H7 (cell line): ENCODE measurements at places on chromosomes 1 and 21.

GRCh38 chr1:24913616-24914225, 16.4 kb downstream of the RUNX3 start:
- DNase-seq = no peak

DNA sequence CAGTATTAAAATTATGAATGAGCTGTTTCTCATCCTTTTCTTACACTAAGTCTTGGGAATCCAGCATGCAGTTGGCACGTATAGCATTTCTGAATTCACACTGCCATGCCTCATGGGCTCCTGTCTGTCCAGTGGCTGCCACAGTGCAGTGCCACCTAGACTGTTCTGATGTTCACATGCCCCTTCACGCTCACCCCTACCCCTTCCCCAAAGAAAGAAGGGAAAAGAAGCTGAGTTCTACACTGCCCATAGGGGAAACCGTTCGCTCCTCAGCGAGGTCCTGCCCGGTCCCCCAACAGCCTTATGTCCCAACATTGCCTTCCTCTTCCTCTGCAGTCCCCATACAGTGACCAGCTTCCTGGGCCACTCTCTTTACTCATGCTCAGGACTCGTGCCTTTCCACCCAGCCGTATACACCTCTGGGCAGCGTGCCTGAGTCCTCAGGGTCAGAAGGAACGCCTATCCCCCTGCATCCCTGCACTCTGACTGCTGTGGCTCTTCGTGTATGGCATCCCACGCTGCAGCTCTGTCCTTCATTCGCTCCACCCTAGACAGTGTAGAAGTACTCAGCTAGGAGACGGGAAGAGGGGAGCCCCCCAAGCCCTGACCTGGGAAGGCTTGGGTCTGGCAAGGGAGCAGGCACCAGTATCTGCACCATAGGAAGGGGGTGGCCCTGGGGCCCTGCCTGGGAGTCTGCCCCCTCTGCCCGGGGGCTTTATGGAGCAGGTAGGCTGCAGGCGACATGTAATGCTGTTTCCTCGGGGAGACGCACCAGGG, 24.1 kb upstream of the ARF1 start:
- peak; percentile 19 for DNase-seq

DNA sequence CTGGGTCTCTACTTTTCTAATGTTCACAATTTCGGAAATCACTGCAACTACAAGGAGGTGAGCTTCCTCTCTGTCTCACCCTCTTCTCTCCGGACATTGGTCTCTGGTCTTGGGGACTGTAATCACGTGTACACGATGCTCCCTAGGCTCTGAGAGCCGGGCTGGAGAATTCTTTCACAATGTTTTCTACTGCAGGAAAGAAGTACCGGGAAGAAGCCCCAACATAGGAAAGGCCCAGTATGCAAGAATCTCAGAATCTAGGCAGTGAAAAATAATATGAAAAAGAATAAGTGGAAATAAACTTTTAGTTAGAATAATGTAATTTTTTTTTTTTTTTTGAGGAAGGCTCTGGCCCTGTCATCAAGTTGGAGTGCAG, 13.5 kb upstream of the HJV start:
- DNase-seq = peak; percentile 57

DNA sequence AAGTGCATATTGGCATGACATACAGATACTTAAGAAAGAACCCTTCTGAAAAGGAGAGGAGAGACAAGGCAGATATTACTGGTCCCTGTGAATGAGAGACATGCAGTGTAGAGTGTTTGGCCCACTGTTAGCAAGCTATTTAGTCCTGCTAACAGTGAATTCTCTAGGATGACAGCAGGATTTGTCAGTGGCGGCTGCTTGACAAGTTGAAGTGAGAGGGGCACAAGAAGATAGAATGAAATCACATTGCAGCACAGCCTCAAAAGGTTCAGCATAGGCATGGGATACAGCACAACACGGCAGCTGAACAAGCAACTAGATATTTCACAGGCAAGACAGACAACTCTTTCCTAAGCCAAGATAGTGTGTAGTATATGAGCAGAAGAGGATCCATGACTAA, 407.9 kb downstream of the PLA2G4A start:
- no peak for DNase-seq

- no peak for DNase-seq
These were observed 79.6 kb upstream of the GCLM start for GRCh38 chr1:93988634-93989350.

DNA sequence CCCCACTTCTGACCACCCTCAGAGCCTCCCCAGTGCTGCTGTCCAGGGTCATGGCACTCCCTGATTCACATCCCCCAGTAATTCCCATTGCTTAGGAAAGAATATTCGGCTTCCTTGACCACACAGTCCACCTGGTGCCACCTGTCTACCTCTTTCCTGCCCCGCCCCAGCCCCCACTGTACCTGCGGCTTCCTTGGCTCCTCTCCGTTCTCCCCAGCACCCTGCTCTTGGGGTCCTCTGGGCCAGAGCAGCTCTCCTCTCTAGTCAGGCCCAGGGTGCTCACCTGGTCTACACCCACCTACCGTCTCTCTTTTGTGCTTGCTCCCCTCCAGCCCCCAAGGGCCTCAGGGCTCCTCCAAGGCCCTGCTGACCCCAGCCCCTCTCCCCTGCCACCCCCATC, 142.6 kb downstream of the PEX14 start:
- DNase-seq = no peak

- peak; percentile 51 for DNase-seq
These were observed 66.3 kb upstream of the DIRAS3 start for GRCh38 chr1:68116643-68117235.

DNA sequence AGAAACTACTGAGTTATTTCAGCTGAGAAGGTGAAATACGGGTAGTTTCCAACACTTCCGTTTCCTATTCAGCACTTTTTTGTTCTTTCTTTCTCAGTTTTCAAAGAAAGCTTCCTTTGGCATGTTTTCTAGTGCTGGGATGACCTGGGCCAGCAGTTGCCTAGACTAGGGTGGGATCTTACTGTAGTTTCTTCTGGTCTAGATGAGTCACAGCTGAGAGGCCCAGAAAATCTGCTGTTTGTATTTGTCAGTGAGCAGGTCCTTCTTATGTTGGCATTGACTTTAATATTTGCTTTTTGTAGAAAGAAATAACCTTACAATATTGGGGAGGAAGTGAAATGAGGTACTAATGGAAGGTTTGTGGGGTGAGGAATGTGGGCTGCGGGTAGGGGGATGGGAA, 22.2 kb downstream of the C1orf21 start:
- DNase-seq = no peak

- no peak for DNase-seq
These were observed 328.0 kb upstream of the B3GALT2 start for GRCh38 chr1:193514397-193514796.

GRCh38 chr21:33116676-33117075, 46.7 kb downstream of the OLIG1 start:
- DNase-seq = no peak

GRCh38 chr1:217027403-217028080, 304.3 kb upstream of the ESRRG start:
- DNase-seq = no peak

DNA sequence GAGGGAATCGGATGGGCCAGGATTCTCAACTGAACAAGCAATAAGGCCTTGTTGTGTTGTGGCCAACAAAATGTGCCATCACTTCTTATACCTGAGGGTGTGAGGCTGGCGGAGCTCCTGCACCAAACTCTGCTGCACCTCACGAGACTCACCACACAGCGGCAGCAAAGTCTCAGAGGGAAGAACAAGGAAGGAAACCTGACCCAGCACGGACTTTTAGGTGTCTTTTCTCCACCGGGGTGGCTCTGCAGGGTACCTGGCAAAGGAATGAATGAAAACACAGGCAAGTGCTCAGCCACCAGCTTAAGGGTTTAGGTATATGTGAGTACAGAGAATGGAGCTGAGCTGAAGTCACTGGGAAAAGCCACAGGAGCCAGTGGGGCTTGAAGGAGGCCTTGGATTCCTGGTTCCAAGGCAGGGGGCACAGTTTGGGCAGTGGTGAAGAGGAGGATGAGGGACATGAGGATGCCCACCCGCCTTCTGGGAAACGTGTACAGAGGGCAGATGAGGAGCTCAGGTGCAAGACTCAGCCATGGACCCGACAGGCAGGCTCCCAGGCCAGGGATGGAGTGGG, 31.1 kb upstream of the HSD3B1 start:
- DNase-seq = peak; percentile 66

DNA sequence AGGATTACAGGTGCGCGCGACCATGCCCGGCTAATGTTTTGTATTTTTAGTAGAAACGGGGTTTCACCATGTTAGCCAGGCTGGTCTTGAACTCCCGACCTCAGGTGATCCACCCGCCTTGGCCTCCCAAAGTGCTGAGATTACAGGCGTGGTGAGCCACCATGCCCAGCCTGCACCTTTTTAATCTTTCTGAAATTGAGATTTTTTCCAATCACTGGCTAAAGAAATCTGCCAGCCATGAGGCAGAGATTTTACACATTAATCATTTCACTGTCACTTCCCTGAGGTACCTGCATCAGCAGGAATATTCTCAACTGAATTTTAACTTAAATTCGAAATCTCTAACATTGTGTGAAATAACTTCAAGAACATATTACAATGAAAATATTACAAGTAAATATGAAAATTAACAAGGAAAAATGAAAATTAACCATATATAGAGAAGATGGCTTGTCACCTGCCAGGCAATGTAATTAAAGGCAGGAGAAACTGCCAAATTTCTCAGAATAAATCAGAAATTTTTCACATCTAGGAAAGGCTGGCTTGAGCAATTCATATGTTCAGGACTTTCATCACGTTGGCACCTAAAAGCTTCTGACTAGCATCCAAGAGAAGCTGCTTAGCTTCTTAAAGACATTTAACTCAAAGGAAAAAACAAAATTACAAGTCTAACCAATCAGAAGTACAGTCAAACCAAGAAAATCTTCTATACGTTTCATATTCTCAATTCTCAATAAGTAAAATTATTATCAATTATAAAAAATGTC, 5.9 kb downstream of the ANKRD13C start:
- no peak for DNase-seq

- peak; percentile 71 for DNase-seq
These were observed 81.7 kb upstream of the ZNF648 start for GRCh38 chr1:182143154-182143657.
